ENCODE measurements at places on chromosomes 13 and 19.

DNA sequence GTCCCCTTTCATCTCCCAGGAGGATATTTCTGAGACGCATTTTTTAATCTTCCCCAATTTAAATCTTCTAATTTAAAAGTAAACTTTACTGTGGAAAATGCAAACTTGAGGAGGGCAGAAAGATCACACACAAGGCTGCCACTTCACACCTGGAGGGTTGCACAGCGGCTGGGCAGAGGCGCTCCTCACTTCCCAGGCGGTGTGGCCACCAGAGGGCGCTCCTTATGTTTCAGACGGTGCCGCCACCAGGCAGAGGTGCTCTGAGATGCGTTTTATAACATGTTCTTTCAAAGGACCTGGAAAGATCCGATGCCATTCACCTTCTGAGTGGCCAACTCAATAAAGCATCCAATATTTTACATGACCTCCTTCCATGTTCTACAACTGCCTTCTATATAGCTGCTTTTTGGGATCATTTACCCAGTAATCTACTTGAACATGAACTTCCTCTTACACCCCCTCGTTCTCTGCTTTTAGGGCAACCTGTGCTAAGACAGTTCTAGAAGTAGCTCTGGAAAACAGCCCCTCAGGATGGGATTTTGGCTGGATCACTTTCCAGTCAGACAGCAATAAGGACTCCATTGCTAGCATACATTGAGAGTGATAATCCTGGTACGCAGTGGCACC is 14.8 kb upstream of the MTUS2 start:
- no peak for DNase-seq

- DNase-seq, result no peak
Measured at GRCh38 chr13:98050041-98050466, 92.8 kb upstream of the FARP1 start.

DNA sequence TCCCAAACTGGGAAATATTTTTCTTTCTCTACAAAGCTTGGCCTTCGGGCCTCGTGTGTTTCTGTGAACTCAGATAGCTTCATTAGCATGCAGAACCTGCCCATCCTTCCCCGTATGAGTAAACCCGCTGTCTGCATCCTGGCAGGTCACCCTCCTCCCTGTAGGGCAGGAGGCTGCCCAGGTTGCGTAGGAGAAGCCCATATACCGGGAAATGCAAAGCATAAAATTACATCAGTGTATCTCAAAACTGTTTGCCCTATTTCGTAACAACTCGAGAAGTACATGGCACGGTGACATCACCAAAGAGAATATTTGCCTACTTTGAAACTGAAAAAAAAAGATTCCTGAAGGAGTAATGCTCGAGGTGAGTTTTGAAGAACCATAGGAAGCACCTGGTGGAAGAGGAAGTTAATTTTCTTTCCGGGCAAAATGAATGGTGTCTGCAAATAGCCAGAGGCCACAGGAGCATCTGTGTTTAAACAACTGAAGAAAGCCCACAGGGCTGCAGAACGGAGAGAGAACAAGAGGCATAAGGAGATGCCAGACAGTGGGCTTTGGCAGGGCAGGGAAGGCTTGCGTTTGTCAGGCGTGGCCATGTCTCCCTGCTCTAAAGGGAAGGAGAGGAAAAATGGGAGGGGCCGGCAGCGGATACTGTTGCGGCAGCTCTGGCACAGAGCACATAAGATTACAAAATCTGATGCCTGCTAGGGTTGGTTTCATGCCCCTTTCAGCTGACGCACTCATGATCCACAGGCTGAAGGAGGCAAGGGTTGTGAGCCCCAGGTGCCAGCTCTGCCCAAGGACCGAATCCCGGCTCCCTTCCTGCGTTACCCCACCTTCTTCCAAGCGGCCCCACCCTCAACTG is 81.4 kb downstream of the IRS2 start:
- DNase-seq, result no peak

DNA sequence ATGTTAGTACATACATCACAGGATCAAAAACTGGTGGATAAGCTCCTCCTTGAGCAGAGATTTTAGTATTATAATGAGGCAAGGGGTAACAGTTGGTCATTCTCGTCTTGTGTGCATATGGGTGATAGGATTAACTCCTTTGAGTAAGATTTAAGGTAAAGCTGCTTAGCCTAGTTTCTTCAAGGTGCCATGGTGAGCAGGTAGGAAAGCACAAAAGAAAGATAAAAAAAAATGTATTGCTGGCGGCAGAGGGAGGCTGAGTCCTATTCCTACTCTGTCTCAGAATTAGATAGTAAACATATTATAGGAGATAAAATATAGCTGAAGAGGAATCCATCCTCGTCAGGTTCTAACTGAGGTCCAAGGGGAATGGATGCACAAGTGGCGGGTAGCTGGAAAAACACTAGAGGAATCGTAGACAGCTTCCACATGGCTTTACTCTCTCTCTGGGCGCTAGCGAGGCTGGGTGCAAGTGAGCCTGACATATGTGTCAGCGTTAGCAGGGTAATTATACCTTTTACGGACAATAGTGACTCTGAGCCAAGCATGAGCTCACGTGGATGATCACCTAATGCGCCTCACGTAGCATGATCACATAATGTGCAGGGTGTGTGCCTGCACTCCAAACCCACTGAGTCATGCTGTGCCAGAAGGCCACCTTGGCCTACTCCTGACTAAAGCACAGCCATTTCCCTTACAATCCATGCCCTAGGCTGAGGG is 734.3 kb upstream of the MIR17HG start:
- no peak for DNase-seq

DNA sequence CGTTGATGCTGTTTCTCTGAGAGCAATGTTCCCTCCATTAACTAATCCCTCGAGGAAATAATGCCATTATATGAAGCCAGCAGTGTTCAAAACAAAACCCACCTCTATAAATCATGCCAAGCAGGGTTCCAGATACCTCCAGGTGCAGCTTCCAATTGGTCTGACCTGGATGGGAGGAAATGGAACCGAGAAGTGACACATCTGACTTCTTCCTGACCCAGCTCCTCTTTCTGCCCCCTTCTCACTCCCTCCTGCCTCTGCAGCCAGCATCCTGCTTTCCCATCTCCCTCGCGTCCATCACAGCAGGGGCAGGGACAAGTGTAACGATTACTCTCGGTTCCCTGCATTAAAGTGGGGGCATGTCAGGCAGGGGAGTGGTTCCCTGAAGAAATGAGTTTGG is 37.5 kb downstream of the HSPH1 start:
- no peak for DNase-seq

GRCh38 chr19:5342573-5343201 is 2.1 kb upstream of the PTPRS start:
- DNase-seq, result no peak

GRCh38 chr19:55723491-55723890 is 14.7 kb downstream of the NLRP9 start:
- no peak for DNase-seq

DNA sequence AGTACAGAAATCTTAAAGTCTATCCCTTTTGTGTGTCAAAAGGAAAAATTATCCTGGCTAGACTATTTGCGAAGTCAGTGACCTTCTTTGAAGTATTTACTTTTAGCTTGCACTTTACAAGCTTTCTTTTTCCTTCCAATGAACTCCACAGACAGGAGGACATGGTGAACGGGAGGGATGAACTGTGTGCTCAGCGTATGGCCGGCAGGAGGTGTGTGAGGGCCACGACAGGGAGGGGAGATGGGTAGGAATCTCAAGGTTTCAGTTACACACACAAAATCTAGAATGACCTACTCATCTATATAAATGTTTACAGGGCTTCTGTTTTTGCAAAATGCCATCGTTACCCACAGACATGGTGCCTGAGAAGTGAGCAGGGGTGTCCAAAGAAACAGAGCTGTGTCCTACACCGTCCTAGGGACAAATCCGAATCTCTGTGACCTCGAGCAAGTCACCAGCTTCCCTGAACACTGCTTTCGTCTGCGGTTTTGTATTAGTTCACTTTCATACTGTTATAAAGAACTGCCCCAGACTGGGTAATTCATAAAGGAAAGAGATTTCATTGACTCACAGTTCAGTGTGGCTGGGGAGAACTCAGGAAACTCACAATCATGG is 537.2 kb downstream of the LIG4 start:
- no peak for DNase-seq

GRCh38 chr19:49433240-49433901 is 8.0 kb downstream of the SLC17A7 start:
- DNase-seq, result no peak

- no peak for DNase-seq
Measured at GRCh38 chr13:56530096-56530495, 610.6 kb upstream of the PRR20A start.

DNA sequence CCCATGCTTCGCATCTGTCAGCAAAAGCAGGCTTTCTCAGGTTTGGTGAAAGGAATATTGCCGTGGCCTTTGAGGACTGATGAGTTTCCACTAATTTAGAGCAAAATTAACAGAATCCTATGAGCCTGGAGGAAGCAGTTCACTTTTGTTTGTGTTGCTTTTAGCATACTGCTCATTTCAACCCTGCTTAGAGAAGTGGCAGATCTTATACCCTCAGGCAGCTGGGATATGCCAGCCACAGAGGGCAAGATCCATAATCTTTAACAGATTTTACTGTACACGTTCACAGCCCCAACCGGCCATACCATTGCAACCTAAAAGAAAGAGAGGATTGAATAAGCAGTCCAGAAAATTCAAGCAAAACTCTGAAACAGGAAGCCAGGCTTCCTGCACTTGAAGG is 60.5 kb downstream of the COL4A2 start:
- no peak for DNase-seq

GRCh38 chr19:55255618-55256423 is 3.0 kb downstream of the PPP6R1 start:
- peak; percentile 35 for DNase-seq

- no peak for DNase-seq
Measured at GRCh38 chr13:89053418-89053817, 1382.2 kb downstream of the SLITRK5 start.

DNA sequence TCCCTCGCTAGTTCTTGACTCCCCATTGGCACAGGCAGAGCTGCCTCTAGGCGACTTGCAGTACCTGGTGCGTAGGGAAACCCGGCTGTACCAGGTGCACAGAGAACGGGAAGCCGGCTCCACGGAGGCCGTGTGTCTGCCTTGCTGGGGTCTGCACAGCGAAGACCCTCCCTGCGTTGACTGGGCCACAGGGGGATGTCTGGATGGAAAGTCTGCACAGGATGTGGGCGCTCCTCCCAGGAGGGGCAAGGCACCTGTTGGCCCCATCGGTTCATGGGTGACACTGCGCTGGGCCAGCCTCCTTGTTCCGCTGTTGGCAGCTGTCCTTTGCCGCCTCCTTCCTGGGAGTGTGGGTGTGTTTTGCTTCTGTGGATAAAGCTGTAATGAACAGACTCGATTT is 138.3 kb downstream of the TEX29 start:
- DNase-seq, result no peak

DNA sequence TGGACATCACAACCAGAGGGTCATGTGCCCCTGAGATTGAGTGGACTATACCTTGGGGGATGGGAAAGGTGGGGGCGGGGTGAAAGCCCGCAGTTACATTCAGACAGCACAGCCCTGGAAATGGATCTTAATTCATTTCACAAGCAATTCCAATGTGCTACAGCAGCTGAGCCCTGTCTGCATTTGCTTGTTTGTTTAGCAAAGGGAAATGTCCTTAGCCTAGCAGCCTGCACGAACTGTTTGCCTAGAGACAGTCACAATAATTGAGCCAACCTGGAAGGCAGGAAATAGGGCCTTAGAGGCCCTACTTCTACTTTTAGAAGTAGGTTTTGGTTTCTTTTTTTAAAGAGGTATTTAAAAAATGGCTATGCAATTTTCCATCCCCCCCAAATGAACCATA is 177.3 kb upstream of the KL start:
- DNase-seq, result no peak

GRCh38 chr19:44847144-44848035 is 1.3 kb downstream of the NECTIN2 start:
- DNase-seq, result no peak

Data from stimulated activated naive CD4-positive, alpha-beta T cell treated with Interleukin-2 at 50 U/mL for 16 hours (primary cell).